ENCODE measurements at places on chromosomes 1 and 21.

DNA sequence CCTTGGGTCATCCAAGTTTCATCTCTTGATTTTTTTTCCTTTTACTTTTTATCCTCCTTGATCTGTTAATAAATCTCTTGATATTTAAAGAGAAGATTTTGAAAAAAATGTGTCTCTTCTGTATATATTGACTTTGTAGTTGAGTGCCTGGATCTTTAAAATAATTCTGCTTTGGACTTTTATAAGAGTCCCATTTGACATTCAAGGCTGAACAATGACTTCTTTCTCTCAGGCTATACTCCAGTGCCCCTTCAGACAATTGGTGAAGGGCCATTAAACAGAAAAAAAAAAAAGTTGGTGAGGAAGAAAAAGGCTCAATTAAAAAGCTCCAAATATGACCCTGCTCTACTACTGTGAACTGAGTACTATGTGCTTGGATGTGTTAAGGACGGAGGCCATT, 40.9 kb upstream of the CITED4 start:
- no peak for DNase-seq

- no peak for DNase-seq
Observed at GRCh38 chr1:13228343-13228781, 2.4 kb upstream of the PRAMEF18 start.

DNA sequence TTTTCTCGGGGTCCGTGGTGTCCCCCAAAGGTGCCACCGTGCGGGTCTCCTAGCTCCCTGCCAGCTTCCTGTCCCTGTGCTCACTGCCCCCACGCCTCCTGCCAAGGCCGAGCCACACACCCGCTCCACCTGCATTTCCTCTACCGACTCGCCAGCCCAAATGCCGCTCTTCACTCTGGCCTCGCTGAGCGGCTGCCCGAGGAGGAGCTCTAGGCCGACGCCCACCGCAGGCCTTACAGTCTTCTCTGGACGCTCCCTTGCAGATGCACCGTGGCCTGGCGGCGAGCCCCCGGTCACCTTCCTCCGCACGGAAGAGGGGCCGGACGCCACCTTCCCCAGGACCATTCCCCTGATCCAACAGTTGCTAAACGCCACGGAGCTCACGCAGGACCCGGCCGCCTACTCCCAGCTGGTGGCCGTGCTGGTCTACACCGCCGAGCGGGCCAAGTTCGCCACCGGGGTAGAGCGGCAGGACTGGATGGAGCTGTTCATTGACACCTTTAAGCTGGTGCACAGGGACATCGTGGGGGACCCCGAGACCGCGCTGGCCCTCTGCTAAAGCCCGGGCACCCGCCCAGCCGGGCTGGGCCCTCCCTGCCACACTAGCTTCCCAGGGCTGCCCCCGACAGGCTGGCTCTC, 26.3 kb downstream of the FTCD start:
- no peak for DNase-seq

- no peak for DNase-seq
Observed at GRCh38 chr1:244064621-244065020, 13.5 kb downstream of the ZBTB18 start.

DNA sequence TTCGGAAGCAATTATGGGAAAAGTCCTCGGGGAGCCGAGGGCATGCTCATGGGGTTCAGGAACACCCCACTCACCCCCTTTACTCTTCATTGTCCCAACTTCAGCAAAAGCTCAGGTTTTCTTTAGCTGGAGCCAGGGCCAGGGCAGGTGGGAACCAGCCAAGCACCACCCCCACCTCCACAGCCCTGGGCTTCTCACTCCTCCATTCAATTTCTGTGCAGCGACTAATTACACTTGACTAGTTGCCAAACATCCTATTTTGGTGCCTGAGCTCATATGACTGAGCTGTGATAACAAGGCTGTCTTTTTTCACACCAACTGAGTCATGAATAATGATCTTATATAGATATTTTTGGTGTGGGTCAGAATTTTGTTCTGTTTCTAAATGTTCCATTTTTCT, 257.2 kb upstream of the AJAP1 start:
- DNase-seq, result no peak

GRCh38 chr1:100718581-100718980, 961 bp upstream of the VCAM1 start:
- no peak for DNase-seq

DNA sequence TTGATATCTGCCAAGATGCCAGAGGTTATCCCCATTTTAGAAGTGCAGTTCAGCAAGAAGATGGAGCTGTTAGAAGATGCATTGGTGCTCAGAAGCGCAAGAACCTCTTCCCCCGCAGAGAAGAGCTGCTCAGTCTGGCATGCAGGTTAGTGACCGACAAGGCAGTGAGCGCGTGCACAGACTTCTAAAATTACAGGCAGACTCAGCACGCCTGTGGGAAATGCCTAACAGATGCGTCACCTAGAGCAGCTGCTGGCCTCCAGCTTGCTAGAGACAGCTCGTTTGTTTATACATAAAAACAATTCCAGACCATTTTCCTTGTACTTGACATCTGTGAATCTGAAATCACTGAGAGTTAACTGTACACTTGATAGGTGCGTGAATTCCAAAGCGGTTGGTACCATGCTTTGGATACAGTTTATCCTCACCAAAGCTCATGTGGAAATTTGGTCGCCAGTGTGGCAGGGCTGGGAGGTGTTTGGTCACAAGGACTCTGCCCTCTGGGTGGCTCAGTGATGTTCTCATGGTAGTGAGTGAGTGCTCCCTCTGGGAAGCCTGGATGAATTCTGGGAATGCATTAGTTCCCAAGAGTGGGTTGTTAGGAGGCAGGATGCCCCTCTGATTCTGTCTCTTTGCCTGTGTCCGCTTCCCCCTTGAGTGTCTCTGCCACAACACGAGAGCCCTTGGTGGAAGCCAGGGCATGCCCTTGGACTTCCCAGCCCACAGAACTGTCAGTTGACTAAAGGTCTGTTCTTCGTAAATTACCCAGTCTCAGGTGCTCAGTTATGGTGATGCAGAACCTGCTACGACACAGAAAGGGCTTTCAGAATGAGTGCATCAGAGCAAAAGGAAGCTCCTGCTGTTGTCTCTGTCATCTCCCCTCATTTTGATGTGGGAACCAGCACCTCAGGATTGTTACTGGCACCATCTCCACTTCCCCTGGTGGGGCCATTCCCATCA, 24.4 kb downstream of the SNAP47 start:
- DNase-seq, result no peak

DNA sequence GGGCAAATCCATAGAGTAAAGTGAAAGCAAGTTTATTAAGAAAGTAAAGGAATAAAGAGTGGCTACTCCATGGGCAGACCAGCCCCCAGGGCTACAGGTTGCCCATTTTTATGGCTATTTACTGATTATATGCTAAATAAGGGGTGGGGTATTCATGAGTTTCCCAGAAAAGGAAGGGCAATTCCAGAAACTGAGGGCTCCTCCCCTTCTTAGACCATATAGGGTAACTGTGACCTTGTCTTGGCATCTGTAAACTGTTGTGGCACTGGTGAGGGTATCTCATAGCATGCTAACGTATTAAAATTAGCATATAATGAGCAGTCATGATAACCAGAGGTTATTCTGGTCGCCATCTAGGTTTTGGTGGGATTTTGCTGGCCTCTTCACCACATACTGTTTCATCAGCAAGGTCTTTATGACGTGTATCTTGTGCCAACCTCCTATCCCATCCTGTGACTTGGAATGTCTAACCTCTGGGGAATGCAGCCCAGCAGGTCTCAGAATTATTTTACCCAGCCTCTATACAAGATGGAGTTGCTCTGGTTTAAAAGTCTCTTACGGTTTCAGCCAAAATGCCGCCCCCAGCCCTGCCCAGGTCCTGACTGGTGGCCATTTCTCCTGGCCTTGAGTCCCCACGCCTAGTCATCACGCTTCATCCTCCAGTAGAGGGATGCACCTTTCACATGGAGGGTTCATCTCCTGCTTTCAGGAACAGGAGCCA, 982 bp upstream of the TRIM17 start:
- no peak for DNase-seq

GRCh38 chr1:3529099-3529729, 74.7 kb downstream of the ARHGEF16 start:
- DNase-seq, result no peak

- DNase-seq, result no peak
Observed at GRCh38 chr1:14015917-14016316, 315.9 kb downstream of the PRDM2 start.

GRCh38 chr21:29349702-29350101, 51.0 kb downstream of the BACH1 start:
- DNase-seq, result no peak

- DNase-seq, result no peak
Observed at GRCh38 chr21:33753886-33754285, 111.6 kb downstream of the ITSN1 start.

GRCh38 chr1:7589774-7590425, 181.2 kb upstream of the VAMP3 start:
- no peak for DNase-seq

DNA sequence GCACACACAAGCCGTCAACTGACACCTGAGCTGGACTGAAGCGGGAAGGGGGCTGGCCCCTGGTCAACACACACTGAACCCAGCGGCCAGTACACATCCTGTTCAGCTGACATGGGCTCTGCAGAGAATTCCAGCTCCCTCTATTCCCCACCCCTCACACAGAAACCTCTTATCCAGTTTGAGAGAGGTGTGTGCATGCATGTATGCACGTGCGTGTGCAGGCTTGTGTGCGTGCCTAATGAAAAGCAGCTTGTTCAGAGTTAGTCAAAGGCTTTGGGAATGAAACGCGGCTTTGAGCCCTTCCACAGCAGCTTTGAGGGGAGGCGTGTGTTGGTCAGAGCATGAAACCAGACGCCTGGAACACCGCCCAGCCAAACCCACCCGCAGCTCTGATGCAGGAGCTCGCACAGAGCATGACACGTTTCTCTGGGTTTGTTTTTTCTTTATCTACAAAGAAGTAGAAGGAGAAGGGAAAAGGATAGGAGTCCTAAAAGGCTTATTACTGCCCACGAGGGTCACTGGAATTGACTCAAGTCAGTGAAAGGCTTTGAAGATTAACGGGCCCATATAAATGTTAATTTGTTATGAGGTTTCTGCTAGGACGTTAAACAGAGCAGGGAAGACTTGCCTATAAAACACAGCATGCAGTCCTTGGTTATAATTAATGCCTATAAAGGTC, 184.2 kb downstream of the ETS2 start:
- DNase-seq, result no peak

Data from activated CD4-positive, alpha-beta T cell treated with anti-CD3 and anti-CD28 coated beads, Interleukin-2, amount 50 U/mL, for 24 hours (primary cell).